ENCODE measurements at places on chromosomes 3 and 15.

DNA sequence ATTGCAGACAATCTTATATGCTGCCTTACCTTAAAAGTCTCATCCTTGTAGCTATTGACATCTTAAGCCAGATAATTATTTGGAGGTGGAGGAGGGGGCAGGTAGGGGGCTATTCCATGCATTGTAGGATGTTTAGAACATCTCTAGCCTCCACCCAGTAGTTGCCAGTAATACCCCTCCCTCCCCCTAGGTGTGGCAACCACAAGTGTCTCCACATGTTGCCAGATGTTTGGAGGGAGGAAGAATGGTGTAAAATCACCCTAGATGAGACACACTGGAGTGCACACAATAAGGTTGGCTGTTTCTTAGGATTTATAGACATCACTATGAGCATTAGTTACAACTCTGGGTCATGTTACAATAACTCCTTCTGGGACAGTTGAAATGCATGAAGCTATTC, 27.4 kb downstream of the GORASP1 start:
- DNase-seq = no peak

DNA sequence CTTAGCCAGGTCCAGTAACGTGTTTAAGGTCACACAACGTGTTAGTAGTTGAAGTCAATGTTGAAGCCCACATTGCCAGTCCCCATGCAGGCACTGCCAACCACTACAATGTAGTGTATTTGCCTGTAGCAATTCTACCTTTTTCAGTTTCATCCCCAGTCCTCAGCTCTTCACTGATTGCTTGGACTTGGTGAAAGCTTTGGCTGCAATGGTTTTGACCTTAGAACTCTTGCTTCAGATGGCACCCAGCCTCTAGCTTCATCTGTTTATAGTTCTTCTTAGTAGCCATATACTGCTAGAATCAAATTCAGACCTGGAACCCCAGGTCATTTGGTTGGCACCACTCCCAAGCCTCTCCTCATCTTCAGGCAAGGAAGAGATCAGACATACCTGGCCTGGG, 345.4 kb upstream of the SEMA6D start:
- DNase-seq = no peak

GRCh38 chr3:33047842-33048834, 48.8 kb downstream of the GLB1 start:
- no peak for DNase-seq

DNA sequence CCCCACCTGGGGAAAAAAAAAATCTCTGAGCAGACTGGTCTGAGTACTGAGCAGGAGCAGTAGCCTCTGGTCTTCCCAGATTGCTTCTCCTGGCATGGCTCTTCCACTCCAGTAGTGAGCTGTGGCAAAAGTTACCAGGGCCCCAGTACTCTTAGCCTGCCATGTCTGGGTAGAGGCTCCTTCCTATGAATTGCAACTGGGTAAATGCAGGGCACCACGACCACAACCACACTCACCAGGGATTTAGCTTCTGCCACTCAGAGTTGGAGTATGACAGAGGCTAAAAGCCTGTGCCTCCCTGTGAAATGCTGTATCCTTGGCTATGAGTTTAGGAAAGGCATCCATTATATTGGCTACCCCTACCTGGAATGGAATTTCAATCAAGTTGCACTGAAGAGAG, 67.9 kb upstream of the CCDC54 start:
- no peak for DNase-seq

- no peak for DNase-seq
Measured at GRCh38 chr3:132210476-132211346, 106.5 kb upstream of the ACP3 start.

DNA sequence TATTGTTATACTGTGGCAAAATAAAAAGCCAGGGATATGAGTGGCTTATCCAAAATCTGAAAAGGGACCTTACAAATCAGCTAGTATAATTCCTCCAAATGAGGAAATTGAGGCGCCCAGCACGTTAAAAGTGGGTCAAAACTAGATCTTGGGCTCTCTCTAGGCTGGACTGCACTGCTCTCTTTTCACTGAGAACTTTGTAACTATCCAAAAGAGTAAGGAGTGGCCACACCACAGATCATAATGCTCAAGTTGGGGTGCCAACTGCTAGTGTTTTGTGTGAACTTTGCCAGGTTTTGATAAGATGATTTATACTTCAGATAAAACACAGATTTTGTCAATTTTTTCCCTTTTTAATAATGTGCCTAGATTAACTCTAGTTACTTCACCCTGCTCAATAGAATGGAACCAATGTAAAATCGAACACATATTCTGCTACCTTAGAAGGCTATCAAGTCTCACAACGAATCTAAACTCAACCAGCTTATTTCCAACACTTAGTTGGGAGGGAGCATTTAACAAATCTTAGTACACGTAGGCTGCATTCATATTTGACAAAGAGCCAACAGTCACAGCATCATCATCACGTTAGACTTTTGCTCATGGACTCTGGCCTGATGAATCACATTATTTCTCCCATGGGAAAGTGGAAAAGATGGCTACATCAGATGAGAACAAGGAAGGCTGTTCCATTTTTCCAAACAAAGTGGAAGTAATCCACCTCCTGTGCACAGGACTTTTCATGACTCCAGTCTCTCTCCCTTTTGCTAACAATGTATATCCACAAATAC, 64.4 kb downstream of the ABI3BP start:
- peak; percentile 100 for DNase-seq

GRCh38 chr3:46454209-46454595, 10.5 kb downstream of the LTF start:
- no peak for DNase-seq

DNA sequence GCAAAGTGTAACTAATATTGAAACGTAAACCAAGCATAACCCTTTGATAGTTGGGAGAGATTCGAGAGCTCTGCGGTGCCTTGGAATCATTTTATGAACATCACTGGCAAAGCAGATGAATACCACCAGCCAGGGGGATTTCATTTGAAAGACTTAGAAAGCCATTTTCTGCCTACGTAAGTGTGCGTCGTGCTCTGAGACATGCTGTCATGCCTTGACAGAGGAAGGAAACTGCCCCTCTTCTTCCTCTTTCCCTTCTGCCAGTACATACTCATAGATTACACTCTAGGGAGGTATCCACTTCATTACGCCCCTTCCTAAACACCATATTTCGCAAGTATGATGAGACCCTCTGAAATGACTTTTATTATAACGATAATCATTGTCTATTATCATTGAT, 3.3 kb upstream of the MTHFS start:
- no peak for DNase-seq

- DNase-seq = no peak
Measured at GRCh38 chr3:63056932-63057331, 181.7 kb upstream of the CADPS start.

DNA sequence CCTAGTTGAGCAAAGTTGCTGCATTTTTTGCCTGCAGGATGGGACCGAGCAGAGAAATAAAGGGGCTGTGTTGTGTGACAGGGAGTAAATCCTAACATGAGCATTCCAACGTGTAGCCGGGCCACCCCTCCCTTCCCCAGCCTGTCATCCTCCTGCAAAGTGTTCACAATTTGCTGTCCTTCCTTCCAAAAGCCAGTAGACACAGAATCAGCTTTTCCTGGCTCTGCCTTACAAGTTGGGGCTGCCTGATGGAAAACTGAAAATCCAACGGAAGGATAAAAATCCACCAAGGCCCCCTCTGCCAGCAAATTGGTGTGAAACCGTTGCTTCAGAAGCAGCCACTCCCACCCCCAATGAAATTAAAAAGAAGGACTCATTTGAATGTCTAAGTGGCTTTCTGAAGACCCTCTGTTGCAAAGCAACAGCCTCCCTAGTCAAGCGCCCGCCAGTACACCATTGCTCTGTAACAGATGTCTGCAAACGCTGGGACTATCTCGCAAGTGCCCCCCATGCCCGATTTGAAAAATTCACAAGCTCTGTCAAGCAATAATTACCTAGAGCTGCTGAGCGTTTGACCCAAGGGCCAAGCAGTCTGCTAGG, 665 bp downstream of the FRMD4B start:
- no peak for DNase-seq

GRCh38 chr15:60525341-60526039, 46.5 kb upstream of the ICE2 start:
- peak; percentile 60 for DNase-seq

- no peak for DNase-seq
Measured at GRCh38 chr15:64267331-64267973, 88.5 kb downstream of the CSNK1G1 start.

- peak; percentile 10 for DNase-seq
Measured at GRCh38 chr3:25495726-25496253, 67.7 kb downstream of the RARB start.
